Midbrain (tissue), 1 donor: ENCODE measurements at places on chromosomes 5 and 9.

- no peak for DNase-seq
Measured at GRCh38 chr9:23554686-23555085, 271.4 kb downstream of the ELAVL2 start.

- no peak for DNase-seq
Measured at GRCh38 chr9:114884787-114885452, 45.5 kb downstream of the TNFSF8 start.

DNA sequence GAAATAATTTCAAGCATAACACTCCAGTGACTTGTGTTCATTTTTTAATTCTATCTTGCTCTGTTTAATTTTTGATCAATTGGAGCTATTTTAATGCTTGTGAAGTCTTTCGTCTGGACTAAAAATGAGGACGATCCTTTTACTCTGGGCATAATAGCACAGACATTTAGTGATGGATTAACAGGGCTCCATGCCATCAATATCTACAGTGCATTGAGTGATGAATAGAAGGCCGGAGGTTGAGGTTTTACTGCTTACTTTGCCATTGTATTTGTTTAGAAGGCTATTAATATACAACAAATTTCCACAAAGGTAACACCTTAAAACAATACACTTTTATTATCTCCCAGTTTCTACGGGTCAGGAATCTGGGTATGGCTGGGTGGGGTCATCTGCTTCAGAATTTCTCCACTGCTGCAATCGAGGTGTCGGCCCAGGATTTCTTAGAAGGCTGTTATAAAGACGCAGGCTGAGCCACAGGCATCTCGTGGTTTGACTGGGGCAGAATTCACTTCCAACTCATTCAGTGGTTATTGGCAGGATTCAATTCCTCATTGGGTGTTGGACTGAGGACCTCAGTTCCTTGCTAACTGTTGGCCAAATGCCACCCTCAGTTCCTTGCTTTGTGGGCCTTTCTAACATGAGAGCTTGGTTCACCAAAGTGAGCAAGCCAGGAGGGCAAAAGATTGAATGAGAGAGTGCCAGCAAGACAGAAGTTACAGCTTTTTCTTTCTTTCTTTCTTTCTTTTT is 265.4 kb upstream of the VLDLR start:
- no peak for DNase-seq

- no peak for DNase-seq
Measured at GRCh38 chr5:44257653-44258365, 131.4 kb downstream of the FGF10 start.

- DNase-seq, result peak; percentile 78
Measured at GRCh38 chr9:124774129-124774978, 2.6 kb upstream of the OLFML2A start.

- no peak for DNase-seq
Measured at GRCh38 chr5:170176916-170177315, 55.9 kb upstream of the C5orf58 start.

GRCh38 chr5:94693043-94693822 is 74.8 kb downstream of the SLF1 start:
- peak; percentile 41 for DNase-seq

GRCh38 chr5:62640446-62640845 is 61.8 kb downstream of the LRRC70 start:
- DNase-seq, result no peak

- DNase-seq, result no peak
Measured at GRCh38 chr5:16894236-16895057, 41.6 kb downstream of the MYO10 start.

DNA sequence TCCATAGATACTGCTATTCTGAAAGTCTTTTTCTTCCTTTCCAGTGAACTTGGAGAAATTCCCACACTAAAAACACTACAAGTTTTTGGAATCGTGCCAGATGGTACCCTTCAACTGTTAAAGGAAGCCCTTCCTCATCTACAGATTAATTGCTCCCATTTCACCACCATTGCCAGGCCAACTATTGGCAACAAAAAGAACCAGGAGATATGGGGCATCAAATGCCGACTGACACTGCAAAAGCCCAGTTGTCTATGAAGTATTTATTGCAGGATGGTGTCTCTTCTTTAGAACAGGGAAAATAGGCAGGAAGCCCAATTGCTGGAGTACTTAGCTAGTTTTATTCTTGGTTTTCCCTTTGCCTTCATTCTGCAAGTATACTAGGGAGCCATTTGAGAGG is 29.9 kb downstream of the SKP2 start:
- peak; percentile 17 for DNase-seq

DNA sequence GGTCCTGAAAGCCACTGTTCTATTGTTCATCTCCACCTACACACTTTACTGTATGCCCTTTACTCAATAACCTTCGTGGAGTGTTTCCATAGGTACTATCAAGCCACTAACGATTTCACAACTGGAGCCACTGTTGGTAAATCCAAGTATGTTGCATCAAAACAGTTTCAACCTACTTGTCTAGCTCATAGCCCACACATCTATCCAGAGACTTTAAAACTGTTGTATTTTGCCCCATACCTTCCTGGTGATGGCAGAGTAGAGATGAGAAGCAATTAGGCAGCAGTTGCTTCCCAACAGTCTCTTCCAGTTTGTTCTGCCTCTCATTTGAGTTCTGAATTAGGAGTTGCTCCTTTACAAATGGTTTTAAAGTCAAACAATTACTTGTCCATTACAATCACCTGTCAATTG is 607 bp downstream of the FAXDC2 start:
- peak; percentile 55 for DNase-seq

- DNase-seq, result no peak
Measured at GRCh38 chr5:177393206-177393765, 7.2 kb downstream of the PFN3 start.

DNA sequence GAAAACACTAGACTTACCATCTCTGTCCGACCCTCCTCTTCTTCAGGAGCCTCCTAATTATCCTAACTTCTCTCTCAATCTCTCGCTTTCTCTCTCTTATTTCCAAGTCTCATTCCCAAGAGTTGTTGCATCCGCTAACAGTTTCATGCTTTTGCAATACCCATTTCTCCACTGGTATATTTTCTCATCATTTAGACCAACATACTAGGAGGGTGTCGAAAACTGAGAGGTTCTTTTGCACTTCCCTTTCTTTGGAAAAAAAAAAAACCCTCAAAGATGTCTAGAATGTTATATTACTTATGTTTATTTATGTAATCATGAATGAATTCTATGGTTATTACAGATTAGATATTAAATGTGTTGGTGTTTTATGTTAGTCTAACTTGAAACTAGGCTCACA is 35.9 kb downstream of the SPZ1 start:
- DNase-seq, result no peak

GRCh38 chr5:120446901-120447300 is 17.2 kb upstream of the PRR16 start:
- DNase-seq, result no peak

DNA sequence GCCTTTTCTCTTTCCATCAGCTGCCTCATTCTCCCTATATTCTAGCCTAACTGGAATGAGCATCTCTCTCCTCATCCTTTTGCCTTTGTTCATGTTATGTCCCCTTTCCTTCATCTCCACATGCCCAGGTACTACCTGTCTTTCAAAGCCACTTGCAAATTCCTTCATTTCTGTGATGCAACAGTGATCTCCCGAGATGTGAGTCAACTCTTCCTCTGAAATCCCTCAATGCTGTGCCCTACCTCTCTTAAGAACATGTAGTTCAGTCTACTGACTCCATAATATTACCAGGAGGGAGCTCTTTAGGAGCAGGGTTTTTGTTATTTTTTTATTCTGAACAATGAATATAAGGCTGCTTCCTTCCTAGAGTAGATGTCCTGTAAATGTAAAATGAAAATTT is 91.6 kb downstream of the ZNF462 start:
- no peak for DNase-seq

DNA sequence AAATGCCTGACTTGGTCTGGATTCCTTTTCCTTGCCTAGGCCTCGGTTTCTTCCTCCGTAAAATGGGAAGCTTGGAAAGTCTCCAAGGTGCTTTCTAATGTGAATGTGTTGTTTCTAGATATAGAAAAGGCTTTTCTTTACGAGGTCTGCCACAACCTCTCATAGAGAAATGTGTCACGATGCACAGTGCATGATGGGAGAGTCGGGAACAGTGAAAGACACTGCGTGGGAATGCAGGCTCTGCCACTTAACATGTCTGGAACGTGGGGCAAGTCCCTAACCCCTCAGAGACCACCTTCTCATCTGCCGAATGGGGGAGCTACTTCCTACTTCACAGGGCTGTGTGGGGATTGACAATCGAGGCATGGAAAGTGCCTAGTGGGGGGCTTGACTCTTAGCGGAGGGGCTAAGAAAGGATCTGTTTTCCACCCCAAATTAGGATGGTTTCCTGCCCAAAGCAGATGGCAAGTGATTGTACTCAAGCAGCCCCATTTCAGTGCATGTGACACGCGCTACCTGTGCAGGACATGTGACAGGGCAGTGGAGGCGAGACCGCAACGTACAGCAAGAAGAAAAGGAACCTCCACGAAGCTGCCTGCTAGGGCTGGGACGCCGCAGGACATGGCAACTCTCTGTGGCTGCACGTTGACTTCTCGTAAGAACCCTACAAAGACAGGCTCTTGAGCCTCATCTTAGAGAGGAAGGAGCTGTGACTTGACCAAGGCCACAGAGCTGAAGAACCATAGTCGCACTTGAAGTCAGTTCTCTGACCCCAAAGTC is 115.2 kb downstream of the CRB2 start:
- DNase-seq, result no peak

DNA sequence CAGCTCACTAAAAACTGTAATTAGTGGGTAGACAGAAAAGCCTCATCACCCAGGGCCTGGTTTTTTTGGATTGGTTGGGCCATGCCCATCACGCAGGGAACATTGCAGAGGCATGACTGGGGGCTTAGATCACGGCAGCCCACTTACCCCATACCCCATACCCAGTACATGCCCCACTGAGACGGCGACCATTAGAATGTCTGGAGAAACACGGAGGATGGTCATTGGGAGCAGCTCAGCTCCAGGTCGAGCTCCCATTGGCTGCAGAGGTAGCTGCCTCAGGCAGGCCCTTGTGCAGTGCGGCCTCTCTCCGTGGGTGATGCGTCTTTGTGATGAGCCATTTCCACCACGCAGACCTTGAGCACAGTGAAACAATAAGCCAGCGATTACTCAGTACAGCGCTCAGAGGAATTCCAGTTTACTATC is 204.0 kb downstream of the GADD45G start:
- no peak for DNase-seq

GRCh38 chr5:146894753-146895521 is 16.4 kb upstream of the PPP2R2B start:
- no peak for DNase-seq

DNA sequence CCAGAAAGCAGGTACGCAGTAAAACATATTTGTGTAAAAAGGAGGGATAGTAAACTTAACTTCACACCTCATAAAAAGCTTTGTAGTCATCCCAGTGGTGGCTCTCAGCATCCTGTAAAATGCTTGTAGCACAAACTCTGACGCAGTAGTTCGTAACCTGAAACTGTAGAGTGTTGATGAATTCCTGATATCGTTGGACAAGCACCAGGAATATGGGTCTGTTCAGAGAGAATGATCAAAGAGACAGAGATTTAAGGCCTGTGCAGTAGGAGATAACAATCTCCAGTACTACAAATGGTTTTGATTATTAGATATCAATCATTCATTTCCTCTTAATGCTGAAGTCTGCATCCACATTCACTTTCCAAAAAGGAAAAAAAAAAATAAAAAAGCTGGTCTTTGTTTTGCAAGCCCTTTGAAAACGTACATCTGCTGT is 148.5 kb downstream of the KIAA0825 start:
- no peak for DNase-seq

DNA sequence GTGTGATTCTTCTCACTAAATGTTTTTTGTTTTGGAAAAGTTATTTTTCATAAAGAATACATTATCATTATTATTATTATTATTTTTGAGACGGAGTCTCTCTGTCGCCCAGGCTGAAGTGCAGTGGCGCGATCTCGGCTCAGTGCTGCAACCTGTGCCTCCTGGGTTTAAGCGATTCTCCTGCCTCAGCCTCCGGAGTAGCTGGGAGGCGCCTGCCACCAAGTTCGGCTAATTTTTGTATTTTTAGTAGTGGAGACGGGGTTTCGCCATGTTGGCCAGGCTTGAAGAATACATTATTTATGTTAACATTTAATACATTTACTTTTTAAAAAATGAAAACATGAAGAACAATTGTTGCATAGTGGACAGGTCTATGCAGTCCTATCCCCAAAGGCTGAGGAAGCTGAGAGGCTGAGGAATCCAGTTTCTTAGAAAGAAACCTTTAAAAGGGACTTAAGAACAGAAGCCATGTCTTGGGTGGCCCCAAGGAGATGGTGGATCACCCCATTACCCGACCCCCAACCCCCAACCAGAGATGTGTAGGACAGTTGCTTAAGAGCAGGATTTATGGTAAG is 2.0 kb downstream of the TMEM38B start:
- no peak for DNase-seq

DNA sequence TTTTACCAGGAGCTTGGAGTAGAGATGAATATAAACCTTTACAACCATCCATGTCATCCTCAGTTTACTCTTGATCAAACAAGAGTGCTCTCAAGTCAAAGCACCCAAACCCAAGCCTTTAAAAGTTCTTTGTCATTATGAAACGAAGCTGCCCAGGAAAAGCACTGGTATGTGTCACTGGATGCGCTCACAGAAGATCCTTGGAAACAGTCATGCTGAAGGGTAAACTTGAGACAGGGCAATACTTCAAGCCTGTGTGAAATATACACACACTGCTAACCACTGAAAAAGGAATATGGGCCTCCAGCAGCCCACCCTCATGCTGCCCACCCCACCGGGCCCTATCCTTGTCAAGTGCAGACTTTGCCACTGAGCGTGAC is 84.5 kb downstream of the PRRT1B start:
- no peak for DNase-seq

DNA sequence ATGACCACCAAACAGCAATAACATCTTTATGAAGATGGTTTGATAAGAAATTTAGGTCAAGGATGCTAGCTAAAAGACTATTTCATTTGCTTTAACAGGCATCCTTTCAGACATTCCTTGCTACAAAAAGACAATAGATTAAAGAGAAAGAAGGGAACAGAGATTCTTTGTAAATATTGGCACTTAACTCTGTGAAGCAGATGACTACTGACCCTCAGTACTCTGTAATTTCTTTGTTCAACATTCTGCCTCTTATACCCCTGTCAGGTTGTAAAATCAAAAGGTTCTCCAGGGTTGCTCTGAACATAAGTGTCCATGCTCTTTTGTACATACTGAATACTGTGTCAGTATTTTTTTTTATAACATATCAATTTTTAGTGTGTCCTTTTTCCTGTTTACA is 610.6 kb upstream of the GRAMD2B start:
- peak; percentile 18 for DNase-seq

DNA sequence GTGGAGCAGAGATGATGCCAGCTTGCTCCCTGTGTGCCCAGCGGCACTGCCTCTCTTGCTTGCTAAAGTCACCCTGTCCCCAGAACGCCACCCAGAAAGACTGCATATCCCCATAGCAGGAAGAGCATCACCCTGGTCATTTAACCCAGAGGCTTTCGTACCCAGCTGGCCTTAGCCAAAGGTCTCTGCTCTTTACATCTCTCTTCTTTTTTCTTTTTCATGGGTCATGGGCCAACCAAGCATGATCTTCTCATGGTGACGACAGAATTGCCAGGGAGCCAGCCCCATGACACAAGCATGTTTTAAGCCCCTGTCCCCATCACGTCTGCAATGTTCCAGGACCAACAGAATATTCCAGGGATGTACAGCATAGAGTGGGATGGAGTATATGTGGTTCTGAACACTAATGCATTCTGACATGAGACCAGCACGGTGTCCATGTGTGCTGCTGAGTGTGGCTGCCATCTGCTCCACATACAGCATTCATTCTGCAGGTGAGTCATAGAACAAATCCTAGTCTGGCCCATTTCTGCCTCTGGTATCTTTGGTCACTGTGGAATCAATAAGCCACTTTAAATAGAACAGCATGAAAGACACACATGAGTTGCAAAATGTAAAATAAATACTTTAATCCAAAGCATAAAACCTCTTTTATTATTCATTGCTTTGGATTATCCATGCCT is 203.0 kb downstream of the MED10 start:
- no peak for DNase-seq
